ENCODE measurements at places on chromosomes 13 and 19. TPM values are rescaled to one million over a fixed set of nuclear protein-coding genes. Genes with fewer than 3 reads are reported as not detected.

The FXYD1 gene
- total RNA-seq, result 9.4 TPM

The C19orf18 gene
- total RNA-seq, result 2.0 TPM

The ZNF14 gene
- total RNA-seq, result 3.1 TPM

The SLC25A41 gene
- not detected for total RNA-seq

The IGLON5 gene
- 2.3 TPM for total RNA-seq

The ZNF729 gene
- under 0.01 TPM for total RNA-seq

The SUPT5H gene
- 42.0 TPM for total RNA-seq

The FXYD3 gene
- not detected for total RNA-seq

The ARMC6 gene
- total RNA-seq, result 27.8 TPM

The TINCR gene
- total RNA-seq, result 0.27 TPM

The NFKBIB gene
- total RNA-seq, result 22.7 TPM

The ZNF570 gene
- 5.1 TPM for total RNA-seq

The PGLYRP2 gene
- not detected for total RNA-seq

The MEX3D gene
- total RNA-seq, result 10.6 TPM

The OVOL3 gene
- total RNA-seq, result not detected

The PDX1 gene
- not detected for total RNA-seq

The CUL4A gene
- 81.8 TPM for total RNA-seq

The PODNL1 gene
- total RNA-seq, result 0.43 TPM

The IGFL2 gene
- not detected for total RNA-seq

The ZNF780A gene
- total RNA-seq, result 14.5 TPM

The RFXAP gene
- 4.9 TPM for total RNA-seq

The FUT1 gene
- 2.2 TPM for total RNA-seq

The SIGLEC9 gene
- total RNA-seq, result 29.7 TPM

The IGSF23 gene
- not detected for total RNA-seq

The FLT1 gene
- total RNA-seq, result 37.9 TPM

The OLFM2 gene
- total RNA-seq, result 46.9 TPM

The ACP7 gene
- not detected for total RNA-seq

The TTC9B gene
- not detected for total RNA-seq

The CD177 gene
- 0.58 TPM for total RNA-seq

The ZNF529 gene
- total RNA-seq, result 14.9 TPM

The GNG8 gene
- total RNA-seq, result not detected

The IQCN gene
- 2.1 TPM for total RNA-seq

The LYPD5 gene
- 0.68 TPM for total RNA-seq

The CYP4F2 gene
- total RNA-seq, result not detected

The DBP gene
- total RNA-seq, result 67.0 TPM

The CYP2F1 gene
- total RNA-seq, result not detected

The CNFN gene
- not detected for total RNA-seq

The PCDH17 gene
- 5.7 TPM for total RNA-seq

The ZNF765 gene
- 24.0 TPM for total RNA-seq

The CEACAM21 gene
- not detected for total RNA-seq

The PRR12 gene
- 14.4 TPM for total RNA-seq

The KCTD4 gene
- total RNA-seq, result not detected

The CRB3 gene
- 0.95 TPM for total RNA-seq

The SIGLEC7 gene
- 12.7 TPM for total RNA-seq
